Astrocyte (in vitro differentiated cells and primary cell): ENCODE measurements at places on chromosomes 3 and 15.

DNA sequence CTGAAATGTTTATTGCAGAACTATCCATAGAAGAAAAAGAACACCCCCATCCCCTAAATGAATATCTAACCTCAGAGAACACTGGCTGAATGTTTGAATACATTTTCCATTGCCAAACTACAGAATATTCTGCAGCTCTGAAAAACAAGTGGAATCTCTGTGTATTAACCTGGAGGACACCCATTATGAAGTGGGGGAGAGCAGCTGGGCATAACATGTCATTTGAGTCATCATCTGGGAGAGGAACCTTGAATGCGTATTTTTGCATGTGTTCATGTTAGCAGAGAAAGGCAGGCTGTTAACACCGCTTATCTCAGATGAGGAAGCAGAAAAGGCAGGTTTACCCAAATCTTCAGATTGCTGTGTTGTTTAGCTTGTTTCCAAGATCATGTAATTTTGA, 31.5 kb downstream of the ESYT3 start:
- no peaks in the 10 kb centered on the region for H3K36me3 ChIP-seq
- H3K27ac ChIP-seq: no peak overlapping the region
- peaks cover 7% of the 10 kb centered on the region for H3K27me3 ChIP-seq
- peak; percentile 55 for DNase-seq

- H3K27me3 ChIP-seq: no peaks in the 10 kb centered on the region
- peaks cover 13% of the 10 kb centered on the region for H3K4me1 ChIP-seq
- no peak overlapping the region for H3K27ac ChIP-seq
- no peak for DNase-seq
Observed at GRCh38 chr3:45368382-45368781, 20.0 kb upstream of the LARS2 start.

GRCh38 chr15:91032919-91033803, 10.8 kb upstream of the VPS33B start:
- no peaks in the 10 kb centered on the region for H3K36me3 ChIP-seq
- H3K4me3 ChIP-seq: no peak overlapping the region
- no peak overlapping the region for H3K27ac ChIP-seq
- DNase-seq: no peak

DNA sequence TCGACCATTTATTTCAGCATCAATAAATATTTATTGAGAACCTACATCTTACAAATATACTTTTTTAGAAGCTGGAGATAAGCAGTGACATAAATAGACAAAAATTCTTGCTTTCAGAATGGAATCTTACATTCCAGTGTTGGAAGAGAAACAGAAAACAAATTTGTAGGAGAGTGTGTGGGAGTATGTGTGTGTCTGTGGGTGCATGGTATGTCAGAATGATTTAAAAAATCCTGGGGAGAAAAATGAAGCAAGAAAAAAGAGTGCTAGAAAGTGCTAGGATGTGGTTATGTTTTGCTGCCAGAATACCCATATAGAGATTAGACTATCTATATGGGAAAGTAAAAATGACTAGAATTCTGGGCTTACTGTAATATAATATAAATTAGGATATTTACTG, 561.7 kb upstream of the SGO1 start:
- no peaks in the 10 kb centered on the region for H3K27me3 ChIP-seq
- no peak overlapping the region for H3K27ac ChIP-seq
- no peaks in the 10 kb centered on the region for H3K36me3 ChIP-seq
- H3K4me1 ChIP-seq: no peaks in the 10 kb centered on the region
- peak; percentile 78 for DNase-seq

- peaks cover 2% of the 10 kb centered on the region for H3K36me3 ChIP-seq
- H3K4me1 ChIP-seq: peaks cover 42% of the 10 kb centered on the region
- H3K4me3 ChIP-seq: peak within 1 kb of the TSS; percentile 98
Observed at GRCh38 chr3:52056521-52056967, at the start of gene DUSP7. DUSP7 (minus strand) TSS chr3:52056571; CDS start chr3:52056366, 205 bp downstream.

DNA sequence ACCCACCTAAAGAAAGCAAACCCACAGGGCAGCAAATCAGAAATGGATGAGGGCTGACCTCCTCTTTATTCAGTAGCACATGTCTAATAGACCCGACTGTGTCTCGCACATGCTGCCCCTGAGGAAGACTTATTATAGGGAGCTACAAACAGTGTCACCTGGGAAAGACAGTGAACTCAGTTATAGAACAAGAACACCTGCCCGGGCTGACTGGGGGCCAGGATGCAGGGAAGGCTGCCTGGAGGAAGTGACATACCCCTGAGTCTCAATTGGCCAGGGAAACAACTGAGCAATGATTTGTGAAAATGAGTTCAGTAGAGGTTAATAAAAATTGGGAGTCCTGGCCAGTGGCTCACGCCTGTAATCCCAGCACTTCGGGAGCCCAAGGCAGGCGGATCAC, 78.7 kb upstream of the CGNL1 start:
- no peaks in the 10 kb centered on the region for H3K36me3 ChIP-seq
- no peak for DNase-seq
- no peaks in the 10 kb centered on the region for H3K27me3 ChIP-seq
- H3K4me3 ChIP-seq: no peak overlapping the region
